ENCODE measurements at places on chromosomes 16 and 17. TPM values are rescaled to one million over a fixed set of nuclear protein-coding genes. Genes with fewer than 3 reads are reported as not detected.

DNA sequence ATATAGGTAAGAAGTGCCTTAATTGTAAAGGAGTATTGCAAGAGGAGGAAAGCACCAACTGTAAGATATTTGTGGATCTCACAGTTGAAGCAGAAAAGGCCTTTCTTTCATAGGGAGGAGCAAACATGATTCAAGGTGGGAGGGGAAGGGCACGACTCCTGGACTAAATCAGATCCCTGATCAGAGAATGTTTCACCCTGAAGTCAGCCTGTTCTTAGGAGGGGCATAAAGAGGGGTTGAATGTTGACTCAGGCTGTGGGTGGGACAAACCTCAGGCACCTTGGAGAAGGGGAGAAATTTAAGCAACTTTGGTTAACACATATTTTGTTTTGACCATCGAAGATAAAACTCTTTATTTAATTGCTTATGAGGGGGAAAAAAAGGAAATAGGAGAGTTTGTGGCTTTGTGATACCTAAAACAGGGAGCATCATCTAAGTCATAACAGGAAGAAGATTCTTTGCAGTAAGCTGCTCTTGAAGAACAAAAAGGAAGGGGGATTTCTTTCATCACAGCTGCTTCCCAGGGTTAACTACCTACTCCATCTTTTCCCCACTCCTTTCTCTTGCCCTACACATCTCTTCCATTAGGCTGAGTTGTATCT is 158.6 kb upstream of the ZNF267 start:
- peaks cover 9% of the 10 kb centered on the region for H3K4me1 ChIP-seq
- H3K4me3 ChIP-seq: no peak overlapping the region
- no peaks in the 10 kb centered on the region for H3K27me3 ChIP-seq
- H3K27ac ChIP-seq: no peak overlapping the region
- DNase-seq: no peak
- H3K36me3 ChIP-seq: peaks cover 14% of the 10 kb centered on the region

- DNase-seq: no peak
- H3K4me3 ChIP-seq: no peak overlapping the region
- peaks cover 37% of the 10 kb centered on the region for H3K36me3 ChIP-seq
- no peaks in the 10 kb centered on the region for H3K27me3 ChIP-seq
These were observed 29.5 kb upstream of the DNAI2 start for GRCh38 chr17:74244548-74244947.

GRCh38 chr17:49624896-49625295 is 49.2 kb downstream of the NXPH3 start:
- no peak overlapping the region for H3K4me3 ChIP-seq
- H3K36me3 ChIP-seq: peaks cover 6% of the 10 kb centered on the region
- no peaks in the 10 kb centered on the region for H3K4me1 ChIP-seq
- DNase-seq: no peak
- no peak overlapping the region for H3K27ac ChIP-seq

GRCh38 chr17:48679385-48680096 is 42.8 kb downstream of the PRAC1 start:
- H3K36me3 ChIP-seq: no peaks in the 10 kb centered on the region
- no peak overlapping the region for H3K4me3 ChIP-seq
- peak; percentile 2 for DNase-seq
- H3K27me3 ChIP-seq: peaks cover 9% of the 10 kb centered on the region
- H3K4me1 ChIP-seq: peaks cover 8% of the 10 kb centered on the region

DNA sequence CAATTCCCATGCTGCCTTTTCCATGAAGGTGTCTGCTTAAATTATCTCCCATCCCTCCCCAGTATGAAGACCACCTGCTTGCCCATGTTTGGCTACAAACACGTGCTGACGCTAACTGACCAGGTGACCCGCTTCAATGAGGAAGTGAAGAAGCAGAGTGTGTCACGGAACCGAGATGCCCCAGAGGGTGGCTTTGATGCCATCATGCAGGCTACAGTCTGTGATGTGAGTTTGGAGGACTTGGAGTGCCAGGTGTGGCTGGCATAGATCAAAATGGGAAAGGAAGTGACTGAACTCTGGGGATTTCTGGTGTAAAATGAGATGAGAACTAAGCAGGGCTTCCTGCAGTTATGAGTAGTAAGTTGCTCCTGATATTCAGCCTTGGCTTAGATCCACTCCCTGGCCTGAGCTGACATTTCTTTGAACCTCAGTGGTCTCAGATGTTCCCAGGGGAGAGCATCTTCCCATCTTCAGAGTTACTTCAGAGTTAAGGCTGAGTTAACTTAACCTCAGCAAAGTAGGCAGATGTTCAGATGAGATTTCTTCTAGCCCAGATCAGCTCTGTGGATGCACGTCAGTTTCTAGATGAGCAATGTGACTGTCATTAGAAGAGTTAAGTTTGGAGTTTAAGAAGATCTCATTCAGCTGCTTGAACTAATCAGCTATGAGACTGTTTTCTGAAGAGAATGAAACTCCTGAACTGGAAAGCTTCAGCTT is 32.7 kb downstream of the ITGB3 start:
- H3K27me3 ChIP-seq: no peaks in the 10 kb centered on the region
- no peak for DNase-seq
- H3K36me3 ChIP-seq: no peaks in the 10 kb centered on the region
- no peaks in the 10 kb centered on the region for H3K4me1 ChIP-seq

- H3K36me3 ChIP-seq: peaks cover 66% of the 10 kb centered on the region
- H3K4me3 ChIP-seq: no peak overlapping the region
- DNase-seq: no peak
- no peaks in the 10 kb centered on the region for H3K27me3 ChIP-seq
- H3K4me1 ChIP-seq: no peaks in the 10 kb centered on the region
These were observed 33.6 kb downstream of the RNF213 start for GRCh38 chr17:80294210-80294609.

DNA sequence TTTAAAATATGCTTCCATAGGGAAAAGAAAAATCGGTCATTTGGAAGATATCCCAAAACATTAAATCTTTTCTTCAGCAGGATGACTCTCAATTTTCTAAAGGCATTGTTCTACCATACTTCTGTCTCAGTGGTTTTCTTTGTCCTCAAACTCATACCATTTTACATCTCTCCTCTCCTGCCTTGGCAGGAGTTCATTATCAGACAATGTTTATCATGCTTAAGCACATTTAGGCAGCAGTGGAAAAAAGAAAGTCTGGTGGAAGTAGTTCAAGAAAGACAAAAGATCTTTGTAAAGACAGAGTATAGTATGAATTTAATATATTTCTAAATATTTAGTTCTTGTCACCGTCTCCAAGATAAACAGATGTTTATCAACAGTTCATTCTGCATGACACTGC is 68.2 kb downstream of the CDK12 start:
- H3K36me3 ChIP-seq: peaks cover 33% of the 10 kb centered on the region
- H3K27ac ChIP-seq: no peak overlapping the region
- H3K4me3 ChIP-seq: no peak overlapping the region
- H3K27me3 ChIP-seq: no peaks in the 10 kb centered on the region
- no peaks in the 10 kb centered on the region for H3K4me1 ChIP-seq

DNA sequence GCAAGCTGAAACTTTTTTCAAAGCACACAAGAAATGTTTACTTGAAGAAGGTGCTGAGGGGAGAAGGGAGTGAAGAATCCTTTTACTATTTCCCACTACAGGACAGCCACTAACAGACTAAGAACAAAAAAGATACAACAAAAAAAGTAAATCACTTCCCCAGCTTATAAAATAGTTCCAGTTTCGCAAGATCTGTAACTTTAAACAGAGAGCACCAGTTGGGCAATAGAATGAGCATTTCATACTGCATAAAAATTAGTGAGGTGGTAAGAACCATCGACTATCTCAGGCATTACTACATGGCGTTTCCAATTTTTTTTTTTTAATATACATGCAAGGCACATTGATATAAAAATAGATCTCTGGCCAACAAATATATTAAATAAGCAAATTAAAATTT is 11.1 kb downstream of the CRYBA1 start:
- H3K4me3 ChIP-seq: no peak overlapping the region
- H3K27ac ChIP-seq: no peak overlapping the region
- no peak for DNase-seq
- peaks cover 6% of the 10 kb centered on the region for H3K36me3 ChIP-seq
- no peaks in the 10 kb centered on the region for H3K27me3 ChIP-seq

DNA sequence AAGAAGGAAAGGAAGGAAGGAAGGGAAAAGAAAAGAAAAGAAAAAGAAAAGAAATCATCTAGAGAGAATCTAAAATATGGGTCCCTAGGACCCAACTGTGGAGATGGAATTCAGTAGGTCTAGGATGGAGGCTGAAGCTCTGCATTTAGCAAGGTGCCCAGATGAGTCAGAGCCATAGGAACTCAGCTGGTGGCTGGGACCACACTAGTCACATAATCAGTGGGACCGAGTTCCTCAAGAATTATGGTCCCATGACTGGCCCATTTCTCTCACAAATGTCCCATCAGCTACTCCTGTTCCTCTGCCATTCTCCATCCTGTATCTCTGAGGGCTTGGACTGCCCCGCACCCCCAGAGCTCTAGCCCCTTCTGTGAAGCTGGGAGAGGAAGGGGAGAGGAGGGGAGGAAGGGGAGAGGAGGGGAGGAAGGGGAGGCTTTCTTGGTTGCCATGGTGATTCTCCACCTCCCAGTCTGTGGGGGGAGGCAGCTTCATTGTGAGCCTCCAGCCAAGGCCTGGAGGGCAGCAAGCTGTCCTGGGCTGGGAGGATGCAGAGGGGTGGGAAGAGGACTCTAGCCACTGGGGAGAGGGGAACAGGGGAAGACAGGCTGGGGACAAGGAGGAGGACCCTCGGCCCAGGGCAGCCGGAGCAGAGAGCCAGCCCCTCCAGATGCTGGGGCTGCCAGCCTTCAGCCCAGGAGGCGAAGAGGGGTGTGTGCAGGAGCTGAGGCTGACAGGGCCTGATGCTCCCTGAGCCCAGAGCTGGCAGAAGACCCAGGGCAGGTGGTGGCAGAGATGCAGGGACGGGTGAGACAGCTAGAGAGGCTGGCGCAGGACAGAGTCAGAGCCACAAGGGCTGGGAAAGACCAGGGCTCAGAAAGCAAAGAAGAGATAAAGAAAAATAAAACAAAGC is 37.8 kb upstream of the LHX1 start:
- no peaks in the 10 kb centered on the region for H3K27me3 ChIP-seq
- peaks cover 16% of the 10 kb centered on the region for H3K4me1 ChIP-seq
- H3K4me3 ChIP-seq: no peak overlapping the region

- DNase-seq: peak; percentile 76
- peaks cover 8% of the 10 kb centered on the region for H3K27me3 ChIP-seq
- H3K4me1 ChIP-seq: peaks cover 12% of the 10 kb centered on the region
- H3K4me3 ChIP-seq: no peak overlapping the region
These were observed 47.1 kb upstream of the AKTIP start for GRCh38 chr16:53549970-53550690.

GRCh38 chr16:48916566-48916965 is 306.6 kb upstream of the N4BP1 start:
- H3K4me1 ChIP-seq: peaks cover 11% of the 10 kb centered on the region
- no peaks in the 10 kb centered on the region for H3K27me3 ChIP-seq
- H3K4me3 ChIP-seq: no peak overlapping the region
- H3K36me3 ChIP-seq: no peaks in the 10 kb centered on the region
- no peak overlapping the region for H3K27ac ChIP-seq
- no peak for DNase-seq

Gene ABCC1
- 15.5 TPM for polyA plus RNA-seq

Gene GPR179
- polyA plus RNA-seq: 7.6 TPM

Gene MMP2
- 120 TPM for polyA plus RNA-seq

Gene EMP2
- polyA plus RNA-seq: 31.9 TPM

Gene MAPK8IP3
- polyA plus RNA-seq: 137 TPM

Gene KRTAP9-2
- polyA plus RNA-seq: not detected

All from spinal cord (tissue), 10 donors.